ENCODE measurements at places on chromosomes 6 and 20.

DNA sequence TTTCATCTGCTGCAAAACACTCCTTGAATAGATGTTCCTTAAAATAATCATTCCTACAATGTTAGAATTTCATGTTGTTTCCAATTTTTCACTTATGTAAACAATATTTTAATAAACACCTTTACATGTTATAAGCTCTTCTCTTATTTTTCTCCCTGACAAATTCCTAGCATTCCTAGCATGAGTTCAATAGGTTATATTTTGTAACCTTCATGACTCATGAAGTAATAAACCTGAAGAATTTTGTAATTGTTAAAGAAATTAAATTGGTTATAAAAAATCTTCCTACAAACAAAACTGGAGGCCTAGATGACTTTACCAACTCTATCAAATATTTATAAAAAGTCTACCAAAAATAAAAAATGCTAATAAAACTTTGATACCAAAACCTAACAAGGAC, 66.3 kb downstream of the NT5E start:
- DNase-seq: no peak

- DNase-seq: no peak
These were observed 37.6 kb downstream of the GOPC start for GRCh38 chr6:117564681-117565080.

DNA sequence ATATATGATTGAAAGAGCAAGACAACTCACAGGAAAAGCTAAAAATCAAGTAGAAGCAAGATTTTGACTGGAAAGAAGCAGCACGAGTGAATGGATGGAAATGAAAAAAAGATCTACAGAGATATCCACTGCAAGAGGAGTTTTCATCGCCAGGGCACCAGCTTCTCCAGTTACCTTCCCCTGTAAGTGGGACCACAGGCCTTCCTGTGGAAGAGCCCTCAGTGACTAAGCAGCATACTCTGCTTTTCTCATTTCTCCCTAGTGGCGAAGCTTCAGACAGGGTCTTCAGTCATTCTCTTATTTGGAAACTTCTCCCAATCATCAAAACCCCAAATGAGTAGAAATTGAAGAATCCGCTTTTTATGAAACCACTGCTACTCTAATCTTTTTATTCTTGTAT, 40.5 kb downstream of the ADGRB3 start:
- no peak for DNase-seq

DNA sequence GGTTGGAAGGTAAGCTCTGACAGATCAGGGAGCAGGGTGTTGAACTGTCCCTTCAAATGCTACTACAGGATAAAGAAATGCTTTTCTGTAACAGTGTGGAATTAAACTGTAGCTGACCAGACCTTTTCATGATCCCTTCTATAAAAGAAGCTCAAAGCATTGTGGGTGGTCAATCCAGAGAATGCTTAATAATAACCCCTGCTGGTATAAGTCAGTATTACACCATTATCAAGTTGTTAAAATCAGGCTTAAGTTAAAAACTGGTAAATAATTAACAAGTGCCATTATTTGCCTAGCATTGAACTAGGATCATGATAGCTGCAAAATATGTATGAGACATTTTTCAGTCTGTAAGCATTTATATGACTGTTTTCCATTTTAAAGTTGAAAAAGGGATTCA, 468.9 kb downstream of the PKHD1 start:
- DNase-seq: no peak

DNA sequence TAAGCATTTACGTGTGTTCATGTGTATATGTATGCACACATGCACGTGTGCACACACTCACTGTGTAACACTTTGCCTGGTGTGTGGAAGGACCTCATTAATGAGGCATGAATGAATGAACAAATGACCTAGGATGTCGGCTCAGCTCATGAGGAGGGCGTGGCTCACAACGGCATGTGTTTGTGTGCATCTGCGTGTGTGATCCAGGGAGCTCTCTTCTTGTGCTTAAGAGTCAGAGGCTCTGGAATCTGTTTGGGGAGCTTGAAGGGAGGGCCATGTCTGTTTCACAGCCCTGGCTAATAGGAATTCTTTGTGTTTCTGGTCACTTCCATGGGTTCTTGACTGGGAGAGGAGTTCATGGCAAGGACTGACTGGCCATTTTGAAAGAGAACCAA, 32.7 kb downstream of the TOX2 start:
- no peak for DNase-seq

DNA sequence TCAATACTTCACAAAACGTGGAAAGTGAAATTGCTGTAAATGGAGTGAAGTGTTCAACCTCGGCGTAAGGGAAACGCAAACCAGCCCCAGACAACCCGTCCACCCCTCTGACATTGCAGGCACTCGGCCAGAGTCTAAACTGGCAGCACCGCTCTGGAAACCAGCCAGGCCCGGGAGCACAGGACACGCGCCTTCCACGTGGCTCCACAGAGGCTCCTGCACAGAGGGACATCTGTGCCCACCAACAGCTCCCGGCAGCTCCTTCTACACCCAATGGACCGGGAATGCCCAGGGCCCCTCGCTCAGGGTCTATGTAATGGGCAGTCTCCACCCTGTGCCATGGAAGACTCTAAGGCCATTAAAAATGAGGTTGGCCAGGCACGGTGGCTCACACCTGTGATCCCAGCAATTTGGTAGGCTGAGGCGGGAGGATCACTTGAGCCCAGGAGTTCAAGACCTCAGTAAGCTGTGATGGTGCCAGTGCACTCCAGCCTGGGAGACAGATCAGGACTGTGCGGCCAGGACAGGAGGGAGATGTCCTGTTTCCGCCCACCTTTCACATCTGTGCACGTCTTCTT, 3.4 kb upstream of the HELZ2 start:
- no peak for DNase-seq

- DNase-seq: no peak
These were observed 267.7 kb downstream of the PRL start for GRCh38 chr6:22029171-22029570.

- no peak for DNase-seq
These were observed 39.3 kb upstream of the DUSP22 start for GRCh38 chr6:252775-253535.

DNA sequence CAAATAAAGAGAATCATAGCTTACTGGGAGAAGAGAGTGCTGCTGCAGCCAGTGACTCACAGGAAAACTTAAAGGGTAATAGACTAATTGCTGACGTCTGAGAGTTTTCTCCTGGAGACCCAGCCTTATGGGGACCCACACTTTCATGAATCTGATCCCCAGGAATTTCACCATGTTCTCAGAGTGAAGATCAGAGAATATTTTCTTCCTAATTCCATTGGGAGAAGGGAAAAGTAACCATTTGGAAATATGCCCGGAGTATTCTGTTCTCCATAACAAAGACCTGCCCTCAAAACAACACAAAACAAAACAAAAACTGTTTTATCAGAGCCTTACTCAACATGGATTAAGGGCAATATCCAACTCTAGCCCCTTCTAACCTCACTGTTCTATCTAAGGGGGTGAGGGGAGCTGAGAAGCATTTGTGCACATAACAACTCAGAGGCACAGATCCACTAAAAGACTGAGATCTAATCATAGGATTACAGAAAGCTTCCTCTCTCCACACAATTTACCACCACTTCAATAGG, 168.2 kb upstream of the SSTR4 start:
- DNase-seq: no peak

GRCh38 chr20:18031050-18031449, 26.7 kb downstream of the OVOL2 start:
- DNase-seq: no peak

GRCh38 chr6:148240461-148240840, 102.2 kb upstream of the SASH1 start:
- no peak for DNase-seq

- no peak for DNase-seq
These were observed at the start of gene BMP7 for GRCh38 chr20:57266291-57267157. BMP7 (minus strand) TSS chr20:57266641; CDS start chr20:57266122, 519 bp downstream.

- DNase-seq: no peak
These were observed 54.8 kb downstream of the NFATC2 start for GRCh38 chr20:51487565-51488268.

DNA sequence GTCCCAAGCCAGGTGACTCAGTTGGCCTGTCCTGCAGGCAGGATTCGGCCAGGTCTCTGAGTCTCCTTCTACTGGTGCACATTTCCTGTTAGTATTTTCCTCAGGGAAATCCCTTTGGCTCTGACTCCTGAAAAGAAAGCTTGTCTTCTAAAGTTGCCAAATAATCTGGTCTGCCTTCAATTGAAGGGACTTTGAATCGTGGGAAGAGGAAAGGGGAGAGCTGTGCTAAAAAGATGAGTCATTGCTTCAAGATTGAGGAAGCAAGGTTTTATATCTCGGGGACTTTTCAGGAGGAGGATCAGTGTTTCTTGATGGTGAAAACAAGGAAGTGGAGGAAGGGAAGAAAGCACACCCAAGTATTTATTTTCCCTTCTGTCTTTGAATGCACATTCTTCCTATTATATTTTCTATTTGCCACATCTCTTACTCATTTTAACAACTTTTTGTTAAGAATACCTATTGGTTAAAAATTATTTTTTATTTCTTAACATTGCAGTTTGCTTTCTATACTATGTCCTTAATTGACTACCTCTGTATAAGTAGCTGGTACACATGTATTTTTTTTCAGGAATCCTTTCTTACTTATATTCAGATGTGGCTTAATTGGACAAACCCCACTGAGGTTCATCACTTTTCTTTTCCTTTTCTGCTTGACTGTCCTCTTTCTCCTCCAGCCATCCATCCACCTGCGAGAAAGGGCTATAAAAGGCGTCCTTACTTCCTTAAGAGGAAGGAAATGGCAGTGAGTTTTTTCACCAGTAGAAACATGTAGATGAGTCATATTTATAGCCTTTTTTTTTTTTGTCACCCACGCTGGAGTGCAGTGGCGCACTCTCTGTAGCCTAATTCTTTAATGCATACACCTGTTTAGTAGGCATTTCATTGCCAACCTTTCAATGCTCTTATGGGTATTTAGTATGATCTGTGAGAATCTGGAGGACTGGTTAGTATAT, 15.0 kb upstream of the IFNGR1 start:
- DNase-seq: no peak

- DNase-seq: no peak
These were observed 65.2 kb downstream of the THBS2 start for GRCh38 chr6:169188475-169188874.

GRCh38 chr6:149941583-149942460, at the start of gene ULBP2:
ULBP2 (plus strand) TSS chr6:149942014; CDS start chr6:149942073, 59 bp downstream.
- peak; percentile 89 for DNase-seq

DNA sequence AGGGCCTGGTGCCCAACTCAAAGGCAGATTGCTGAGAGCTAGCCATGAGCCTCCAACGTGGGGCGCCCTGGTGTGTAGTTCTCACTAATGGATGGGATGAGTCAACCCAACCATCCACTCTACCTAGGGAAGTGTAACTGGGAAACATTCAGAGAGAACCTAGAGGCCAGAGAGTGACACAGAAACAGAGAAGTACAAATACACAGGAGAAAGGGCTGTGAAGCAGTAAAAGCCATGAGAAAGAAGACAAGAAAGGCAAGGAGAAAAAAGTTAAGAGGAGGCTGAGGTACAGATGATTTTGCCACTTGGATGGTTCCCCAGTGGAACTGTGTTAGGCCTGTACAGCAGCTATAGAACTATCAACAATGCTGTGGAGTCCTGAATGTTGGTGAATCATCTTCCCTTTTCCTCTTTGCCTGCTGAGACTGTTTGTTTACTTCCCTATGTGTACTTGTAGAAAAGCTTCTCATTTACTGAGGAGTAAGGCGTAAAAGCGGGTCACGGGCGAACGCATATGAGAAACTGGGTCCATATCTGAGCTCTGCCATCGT, 39.0 kb downstream of the MAN1A1 start:
- no peak for DNase-seq

DNA sequence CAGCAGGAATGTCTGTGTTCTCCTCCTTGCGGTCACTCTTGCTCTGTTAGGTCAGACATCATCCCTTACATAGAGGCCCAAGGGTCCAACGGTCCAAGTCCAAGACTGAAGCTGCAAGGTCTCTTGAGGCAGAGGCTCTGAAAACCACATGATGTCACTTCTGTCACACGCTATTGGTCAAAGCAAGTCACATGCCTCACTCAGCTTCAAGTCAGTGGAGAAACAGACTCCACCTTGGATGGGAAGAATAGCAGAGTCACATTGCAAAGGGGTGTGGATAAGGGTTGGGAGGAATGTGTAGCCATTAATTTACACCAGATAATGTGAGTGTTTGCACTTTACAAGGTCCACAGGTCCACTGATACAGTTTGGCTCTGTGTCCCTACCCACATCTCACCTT, 17.5 kb downstream of the SLC52A3 start:
- no peak for DNase-seq

- no peak for DNase-seq
These were observed 39.7 kb upstream of the ZFP64 start for GRCh38 chr20:52231230-52231746.

DNA sequence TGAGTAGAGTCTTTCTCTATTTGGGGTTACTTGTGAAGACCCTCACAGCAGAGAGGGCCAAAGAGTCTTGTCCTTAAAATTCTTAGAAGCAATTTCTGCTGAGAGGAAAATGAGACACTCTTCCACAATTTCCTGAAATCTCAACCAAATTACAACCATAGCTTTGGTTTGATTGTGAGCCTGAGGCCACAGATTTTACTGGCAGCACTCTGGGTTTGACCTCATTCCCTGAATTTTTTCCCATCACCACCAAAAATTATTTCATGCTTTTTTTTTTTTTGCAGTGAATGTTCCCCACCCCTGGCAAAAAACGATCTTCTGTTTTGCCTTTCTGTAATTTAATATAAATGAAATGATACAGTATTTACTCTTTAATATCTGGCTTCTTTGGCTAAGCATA, 125.5 kb downstream of the THEMIS start:
- no peak for DNase-seq

GRCh38 chr6:89140347-89141156, 5.3 kb upstream of the PM20D2 start:
- DNase-seq: no peak

DNA sequence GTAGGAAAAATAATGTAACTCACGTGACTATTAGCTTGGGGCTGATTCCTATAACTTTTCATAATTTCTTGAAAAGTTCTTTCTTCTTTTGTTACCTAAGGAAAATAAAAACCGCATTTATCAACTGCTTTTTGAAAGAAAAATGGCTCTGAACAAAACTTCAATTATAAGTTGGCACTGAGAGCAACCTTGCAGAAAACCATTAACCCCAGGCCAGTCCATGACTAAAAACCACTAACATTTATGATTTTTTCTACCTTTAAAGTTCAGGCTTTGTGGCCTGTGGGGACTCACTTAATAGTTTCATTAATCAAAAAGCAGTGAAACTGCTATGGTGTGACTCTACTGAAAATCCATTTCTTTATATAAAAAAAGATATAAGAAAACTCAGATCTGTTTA, 69.1 kb upstream of the SAMHD1 start:
- no peak for DNase-seq

DNA sequence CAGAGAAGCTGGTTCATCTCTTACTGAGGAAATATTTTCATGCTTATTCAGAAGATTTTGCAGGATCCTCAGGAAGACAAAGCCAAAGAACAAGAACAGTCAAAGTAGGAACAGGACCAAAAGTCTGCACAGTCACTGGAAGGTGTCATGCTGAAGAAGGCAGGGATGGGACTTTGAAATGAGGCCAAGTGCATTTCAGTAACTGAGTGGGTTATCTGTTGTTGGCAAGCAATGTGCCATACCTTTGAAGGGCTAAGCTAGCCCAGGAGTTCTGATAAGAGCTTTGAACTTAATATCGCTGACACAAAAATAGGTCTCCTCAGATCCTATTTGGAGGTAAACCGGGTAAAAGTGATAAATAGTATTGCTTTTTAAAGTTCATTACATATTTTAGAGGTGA, 31.5 kb downstream of the SLC16A10 start:
- no peak for DNase-seq

All from T-helper 1 cell (primary cell).